ENCODE measurements at places on chromosomes 1 and 21.

DNA sequence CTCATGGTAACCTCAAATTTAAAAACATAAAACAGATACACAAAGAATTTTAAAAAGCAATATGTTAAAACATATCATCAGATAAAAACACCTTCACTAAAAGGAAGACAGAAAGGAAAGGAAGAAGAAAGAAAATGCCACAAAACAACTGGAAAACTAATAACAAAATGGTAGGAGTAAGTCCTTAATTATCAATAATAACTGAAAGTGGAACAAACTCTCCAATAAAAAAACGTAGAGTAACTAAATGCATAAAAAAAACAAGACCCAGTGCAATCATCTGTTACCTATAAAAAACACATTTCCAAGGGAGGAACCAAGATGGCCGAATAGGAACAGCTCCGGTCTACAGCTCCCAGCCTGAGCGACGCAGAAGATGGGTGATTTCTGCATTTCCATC, 47.1 kb upstream of the ACADM start:
- DNase-seq, result no peak

DNA sequence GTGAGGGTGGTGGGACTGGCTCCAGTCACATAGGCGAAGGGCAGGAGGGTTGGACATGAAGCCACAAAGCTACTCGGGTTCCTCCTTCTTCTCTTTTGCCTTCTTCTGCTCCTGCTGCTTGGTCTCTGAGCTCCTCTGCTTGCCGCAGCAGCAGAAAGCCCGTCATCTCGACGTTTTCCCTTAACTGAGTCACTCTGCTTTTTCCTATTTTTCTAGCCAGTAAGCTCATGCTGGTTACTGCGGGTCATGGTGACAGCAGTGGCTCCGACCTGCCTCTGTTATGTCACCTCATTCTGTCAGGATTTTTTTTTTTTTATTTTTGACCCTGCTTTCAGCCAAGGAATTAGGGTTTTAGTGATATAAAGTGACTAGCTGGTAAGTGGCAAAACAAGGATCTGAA, 2.6 kb upstream of the FMOD start:
- no peak for DNase-seq

GRCh38 chr21:35351434-35351833, 302.3 kb upstream of the RUNX1 start:
- DNase-seq, result no peak

DNA sequence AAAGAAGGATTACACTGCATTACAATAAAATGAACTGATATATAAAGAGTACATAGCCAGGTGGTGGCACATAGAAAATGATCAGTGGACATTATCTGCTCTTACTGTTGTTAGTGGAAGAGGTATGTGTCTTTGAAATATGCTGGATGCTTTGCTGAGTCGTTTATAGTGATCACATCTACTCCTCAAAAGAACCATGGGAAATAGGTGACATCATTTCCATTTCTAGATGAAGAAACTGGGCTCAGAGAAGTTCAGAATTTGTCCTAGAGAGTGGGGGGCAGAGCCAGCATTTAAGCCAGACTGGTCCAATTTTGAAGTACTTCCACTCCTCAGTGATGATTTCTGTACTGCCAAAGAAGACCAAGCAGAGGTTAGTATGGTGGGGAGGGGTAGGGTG, 34.0 kb upstream of the BACH1 start:
- no peak for DNase-seq
